ENCODE measurements at places on chromosomes 2 and 18.

- DNase-seq, result no peak
These were observed 61.3 kb upstream of the RNU4ATAC start for GRCh38 chr2:121469356-121469755.

DNA sequence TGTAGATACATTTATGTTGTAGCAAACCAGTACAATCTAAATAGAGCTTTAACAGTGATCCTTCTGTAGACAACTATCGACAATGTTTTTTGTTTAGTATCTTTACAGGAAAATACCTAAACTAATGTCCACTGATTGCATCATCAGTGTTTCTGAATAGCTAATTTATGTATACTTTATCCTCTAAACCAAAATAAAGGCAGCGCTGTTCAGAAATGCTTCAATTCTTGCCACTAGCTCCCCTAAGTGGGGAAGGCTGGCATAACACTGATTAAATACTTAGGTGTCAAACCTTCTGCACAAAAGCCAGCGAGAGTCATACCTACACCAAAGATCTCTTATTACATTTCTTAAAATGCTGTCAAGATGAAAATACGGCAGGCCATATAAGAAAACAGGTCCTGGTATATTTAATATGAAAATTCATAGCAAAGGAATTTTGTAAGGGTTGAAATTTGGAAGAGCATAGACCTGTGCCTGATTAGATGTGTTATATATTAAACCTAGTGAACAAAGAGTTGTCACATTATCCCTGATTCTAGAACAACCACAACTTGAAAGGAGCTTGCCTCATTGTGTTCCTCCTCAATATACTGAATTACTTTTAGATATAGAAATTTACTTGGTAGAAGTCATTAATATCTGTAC, 1693.4 kb upstream of the SLC39A10 start:
- no peak for DNase-seq

DNA sequence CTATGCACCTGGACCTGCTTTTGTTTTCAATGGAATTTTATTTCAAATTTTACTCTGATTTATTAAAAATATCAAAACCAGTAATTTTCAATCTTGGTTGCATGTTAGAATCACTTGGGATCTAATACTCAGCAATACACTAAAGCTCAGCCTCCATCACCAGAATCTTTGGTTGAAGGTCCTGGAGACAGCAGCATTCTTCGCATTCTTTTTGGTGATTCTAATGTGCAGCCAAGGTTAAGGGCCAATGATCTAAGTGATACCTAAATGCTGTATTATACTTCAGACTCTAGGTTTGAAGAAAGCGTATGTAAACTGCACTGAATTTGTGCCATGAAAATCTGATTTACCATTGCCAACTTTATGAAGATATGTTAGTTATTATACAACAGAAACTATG, 493.1 kb downstream of the XIRP2 start:
- no peak for DNase-seq

DNA sequence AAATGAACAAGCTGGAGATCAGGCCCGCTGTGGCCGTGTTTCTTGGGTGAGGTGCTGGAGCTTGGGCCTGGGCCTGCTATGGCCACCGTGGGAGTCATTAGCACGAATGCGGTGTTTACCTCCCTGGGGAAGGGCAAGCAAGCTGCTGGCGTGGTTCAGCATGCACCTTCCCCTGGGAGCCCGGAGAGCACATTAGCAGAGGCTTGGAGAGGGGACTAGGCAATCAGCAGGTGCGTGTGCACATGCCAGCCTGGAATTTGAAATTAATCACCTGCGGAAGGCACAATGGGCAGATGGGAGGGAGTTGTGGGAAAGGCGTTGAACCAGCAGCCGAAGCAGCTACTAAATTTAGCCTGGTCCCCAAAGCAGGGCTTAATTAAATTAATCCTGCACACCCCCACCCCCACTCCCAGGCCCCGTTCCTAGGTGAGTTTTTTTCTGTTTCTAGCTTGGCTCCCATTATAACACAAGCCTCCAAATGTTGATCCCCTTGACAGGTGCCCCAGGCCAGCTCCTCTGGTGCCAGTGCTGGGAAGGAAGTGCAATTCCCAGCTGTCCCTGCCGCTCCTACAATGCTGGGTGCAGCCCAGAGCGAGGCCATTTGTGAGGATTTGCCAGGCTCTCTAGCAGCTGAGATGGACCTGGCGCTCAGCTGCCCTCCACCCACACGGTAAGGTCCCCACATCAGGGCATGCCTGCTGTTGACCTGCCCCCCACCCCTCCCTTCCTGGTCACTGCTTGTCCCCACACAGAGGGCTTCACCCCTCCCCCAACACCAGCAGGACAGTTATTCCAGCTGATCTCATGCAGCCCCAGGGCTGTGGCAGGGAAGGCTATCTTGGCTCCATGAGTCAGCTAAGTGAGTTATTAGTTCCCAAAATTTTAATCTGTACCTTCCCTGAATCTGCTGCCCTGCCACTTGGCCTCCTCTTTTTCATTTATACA, 115.0 kb downstream of the ZBTB7C start:
- no peak for DNase-seq

DNA sequence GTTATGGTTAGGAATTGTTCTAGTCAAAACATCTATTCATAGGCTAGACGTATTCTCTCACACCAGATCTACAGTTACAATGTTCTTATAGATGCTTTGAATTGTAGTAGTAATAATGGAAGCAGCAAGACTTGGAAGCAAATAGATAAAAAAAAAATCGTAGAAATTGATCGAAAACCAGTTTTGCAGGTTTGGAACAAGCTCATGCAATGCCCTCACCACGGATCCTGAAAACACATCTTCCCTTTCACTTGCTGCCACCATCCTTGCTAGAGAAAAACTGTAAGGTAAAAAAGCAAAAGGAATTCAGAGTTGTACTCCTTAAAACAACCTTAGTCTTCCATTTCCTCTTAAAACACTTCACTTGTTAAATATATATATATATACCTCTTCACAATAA, 4.4 kb downstream of the SULT1C4 start:
- no peak for DNase-seq

DNA sequence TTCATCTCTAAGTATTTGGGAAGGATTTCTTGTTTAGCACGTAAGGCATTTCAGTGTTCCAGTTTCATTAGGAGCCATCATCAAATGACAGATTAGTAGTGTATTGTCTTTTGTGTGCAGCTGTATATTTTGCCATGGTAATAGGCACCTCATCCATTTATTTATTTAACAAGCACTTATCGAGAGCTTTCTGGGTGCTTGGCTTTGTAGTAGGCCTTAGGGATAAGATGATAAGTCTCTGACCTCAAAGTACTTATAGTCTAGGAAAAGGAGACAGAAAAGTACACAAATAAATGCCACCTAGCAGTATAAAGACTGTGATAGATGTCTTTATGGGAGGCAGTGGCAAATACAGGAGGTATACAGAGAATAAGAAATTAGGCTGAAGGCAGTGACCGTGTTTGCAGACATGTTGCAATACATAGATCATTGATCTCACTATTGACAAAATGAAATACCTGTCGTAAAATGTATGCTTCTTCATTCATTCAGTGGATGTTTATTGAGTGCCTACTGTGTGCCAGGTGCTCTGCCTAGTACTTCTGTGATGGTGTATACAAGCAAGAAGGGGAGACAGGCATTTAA, 265.9 kb downstream of the SETBP1 start:
- DNase-seq, result no peak
